ENCODE measurements at places on chromosomes 5 and 9.

GRCh38 chr9:38141746-38142591, 72.9 kb upstream of the SHB start:
- no peak for DNase-seq

GRCh38 chr5:147902609-147903115, 3.7 kb downstream of the C5orf46 start:
- no peak for DNase-seq

DNA sequence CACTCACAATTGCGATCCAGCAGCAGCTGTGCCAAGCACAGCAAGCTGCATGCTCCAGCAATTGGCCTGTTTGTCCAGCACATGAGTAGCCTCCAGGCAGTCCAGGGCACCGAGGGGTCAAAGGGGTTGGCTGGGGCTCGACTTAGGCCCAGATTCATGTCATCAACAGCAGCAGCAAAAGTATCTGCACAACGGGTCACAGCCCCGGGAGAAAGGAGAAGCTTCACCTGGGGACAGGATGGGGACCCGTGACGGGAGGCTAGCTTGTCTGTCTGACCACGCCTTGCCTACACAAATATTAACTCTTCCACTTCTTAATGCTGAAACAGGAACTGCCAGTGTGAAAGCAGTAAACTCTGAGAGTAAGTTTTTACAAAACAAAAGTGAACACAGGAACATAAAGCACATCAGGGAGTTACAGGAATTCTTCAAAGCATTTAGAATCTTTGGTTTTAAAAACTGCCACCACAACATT, 191.2 kb downstream of the PIK3R1 start:
- DNase-seq, result peak; percentile 30

DNA sequence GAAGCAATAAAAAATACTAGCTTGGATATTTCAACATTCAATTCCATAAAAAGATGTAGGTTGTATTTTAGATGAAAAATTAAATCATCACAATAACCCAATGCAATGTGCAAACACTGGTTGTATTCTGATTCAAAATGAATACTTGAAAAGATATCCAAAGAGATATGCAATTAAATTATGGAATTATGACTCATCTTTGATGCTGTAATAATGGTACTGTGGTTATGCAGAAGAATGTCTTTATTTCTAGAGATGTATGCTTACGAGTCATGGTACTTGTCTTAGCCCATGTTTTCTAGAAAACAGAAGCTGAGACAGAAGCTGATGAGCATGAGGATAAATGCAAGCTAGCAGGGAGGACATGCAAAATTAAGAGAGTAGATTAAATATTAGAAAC, 1941.4 kb upstream of the NUDT12 start:
- no peak for DNase-seq

- no peak for DNase-seq
Observed at GRCh38 chr5:25056836-25057235, 412.1 kb upstream of the CDH10 start.

DNA sequence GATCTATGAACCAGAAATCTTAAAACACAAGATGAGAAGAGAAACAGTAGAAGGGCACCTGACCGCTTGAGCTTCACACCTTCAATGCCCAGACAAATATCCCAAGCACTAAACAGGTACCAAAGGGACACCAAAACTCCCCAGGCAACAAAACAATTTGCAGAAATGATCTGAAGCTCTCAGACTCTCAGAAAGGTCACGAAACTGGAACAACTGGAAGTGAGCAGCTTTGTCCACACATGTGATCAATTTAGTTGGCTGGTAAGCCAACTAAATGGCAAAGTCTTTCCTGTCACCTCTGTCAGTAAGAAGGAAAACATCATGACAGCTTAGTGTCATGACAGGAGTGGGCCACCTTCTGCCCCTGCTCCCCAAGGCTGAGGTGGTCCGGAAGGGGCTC, 4.1 kb downstream of the IPPK start:
- no peak for DNase-seq

DNA sequence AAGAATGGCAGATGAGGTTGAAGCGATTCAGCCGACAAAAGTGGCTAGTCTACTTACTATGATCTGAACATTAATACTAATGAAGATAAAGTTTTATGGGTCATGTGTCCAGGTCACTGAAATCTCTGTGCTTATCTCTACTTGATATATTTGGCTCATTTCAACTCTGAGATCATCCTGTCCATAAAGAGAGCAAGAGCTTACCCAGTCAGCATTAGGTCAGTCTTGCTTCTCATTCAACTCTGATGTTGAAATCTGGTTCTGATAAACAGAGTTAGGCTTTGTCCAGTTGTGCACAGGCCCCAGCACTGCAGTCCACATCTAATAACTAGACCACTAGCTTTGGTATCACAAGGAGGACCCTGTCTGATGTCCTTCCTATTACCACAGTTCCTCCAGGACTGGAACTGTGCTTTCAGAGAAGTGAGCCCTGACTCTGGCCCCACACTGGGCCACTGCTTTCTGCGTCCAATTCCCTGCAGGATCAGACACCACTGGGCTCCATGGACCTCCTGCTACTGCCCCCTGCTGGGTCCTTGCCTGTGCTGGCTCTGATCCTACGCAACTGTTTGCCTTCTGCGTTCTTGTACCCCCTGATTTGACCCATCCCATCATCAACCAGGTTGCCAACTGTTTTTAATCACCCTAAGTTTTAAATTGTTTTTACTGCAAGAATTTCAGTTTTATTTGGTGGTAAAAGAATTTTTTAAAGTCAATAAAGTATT, 23.7 kb upstream of the FAM120A start:
- DNase-seq, result no peak

DNA sequence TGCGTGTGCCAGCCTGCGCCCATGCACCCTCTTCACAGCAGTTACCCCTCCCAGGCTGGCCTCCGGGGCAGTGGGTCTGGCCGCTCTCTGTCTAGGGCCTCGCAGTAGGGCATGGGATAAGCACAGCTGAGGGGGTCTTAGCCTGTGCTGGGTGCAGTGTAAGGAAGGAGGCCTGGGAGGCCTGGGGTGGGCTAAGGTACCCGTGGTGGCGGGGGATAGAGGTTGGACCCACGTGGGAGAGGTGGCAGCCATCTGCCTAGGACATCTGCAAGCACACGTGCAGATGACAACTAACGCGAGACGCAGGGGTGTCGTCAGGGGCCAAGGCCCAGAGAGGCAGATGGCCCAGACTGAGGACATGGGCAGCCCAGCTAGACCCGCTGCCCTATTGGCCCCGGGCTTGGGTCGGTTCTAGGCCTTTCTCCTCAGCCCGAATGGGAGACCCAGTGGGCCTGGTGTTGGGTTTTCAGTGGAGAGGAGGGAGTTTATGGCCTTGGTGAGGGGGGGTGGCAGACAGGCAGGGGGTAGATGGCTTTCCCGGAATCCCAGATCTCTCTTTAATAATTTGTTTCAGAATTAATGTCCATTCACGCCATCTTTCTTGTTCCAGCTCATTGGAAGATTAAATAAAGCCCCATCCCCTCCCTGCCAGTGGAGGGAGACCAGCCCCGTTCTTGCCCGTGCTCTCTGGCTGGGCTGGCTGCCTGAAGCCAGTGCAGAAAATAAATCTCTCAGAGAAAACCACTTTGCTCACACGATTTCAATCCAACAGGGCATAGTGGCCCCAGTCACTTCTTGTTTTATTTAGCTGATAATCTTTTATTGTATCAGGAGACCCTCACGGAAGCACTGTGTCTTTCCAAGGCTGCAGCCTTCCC, 154.2 kb downstream of the GAPVD1 start:
- no peak for DNase-seq

- no peak for DNase-seq
Observed at GRCh38 chr5:179758955-179759354, 26.3 kb downstream of the MAML1 start.

DNA sequence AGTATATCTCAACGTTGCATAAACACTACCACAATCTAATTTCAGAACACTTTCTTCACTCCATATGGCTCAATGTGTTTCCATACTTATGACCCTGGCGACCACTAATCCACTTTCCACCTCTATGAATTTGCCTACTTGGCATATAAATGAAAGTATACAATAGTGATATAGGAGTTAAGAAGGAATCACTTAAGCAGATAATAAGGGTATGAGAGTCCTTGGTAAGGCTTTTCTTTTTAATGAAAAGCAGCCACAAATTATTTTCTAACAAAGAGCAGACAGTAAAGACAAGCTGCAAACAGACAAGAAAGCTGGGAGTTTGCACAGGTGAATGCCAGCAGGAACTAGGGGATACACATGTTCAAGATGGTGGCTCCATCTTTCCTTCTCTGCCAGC, 615.1 kb upstream of the NUDT12 start:
- no peak for DNase-seq

DNA sequence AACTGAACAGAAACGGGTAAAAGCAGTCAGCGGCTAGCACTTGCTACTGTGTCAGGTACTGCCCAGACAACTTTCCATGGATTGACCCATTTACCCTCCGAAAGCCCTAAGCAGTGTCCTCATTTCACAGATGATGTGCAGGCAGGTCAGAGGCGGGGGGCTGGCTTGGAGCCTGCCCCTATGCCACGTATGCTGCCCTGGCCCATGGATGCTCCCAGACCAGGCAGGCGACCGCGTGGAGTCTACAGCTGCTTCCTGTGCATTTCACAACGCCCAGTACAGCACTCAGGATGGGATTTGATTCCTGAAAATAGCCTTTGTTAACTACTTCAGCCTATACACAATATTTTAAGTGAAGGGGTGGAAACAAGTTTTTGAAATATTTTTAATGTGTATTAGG, 202.9 kb downstream of the NXNL2 start:
- no peak for DNase-seq

DNA sequence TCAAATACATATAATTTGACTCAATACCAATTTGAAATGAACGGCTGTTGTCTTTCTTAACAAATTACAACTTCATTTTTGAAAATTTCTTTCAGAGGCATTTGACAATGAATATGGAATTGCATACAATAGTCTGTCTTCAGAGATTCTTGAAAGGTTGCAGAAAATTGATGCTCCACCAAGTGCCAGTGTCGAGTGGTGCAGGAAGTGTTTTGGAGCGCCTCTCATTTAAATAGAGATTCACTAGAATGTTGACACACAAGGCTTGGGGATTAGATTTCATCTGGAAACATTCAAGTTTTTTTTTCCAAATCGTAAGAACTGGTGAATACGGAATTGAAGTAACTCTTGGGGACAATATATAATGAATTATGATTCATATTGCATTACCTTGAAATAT, 8.1 kb downstream of the RPS6 start:
- DNase-seq, result no peak

DNA sequence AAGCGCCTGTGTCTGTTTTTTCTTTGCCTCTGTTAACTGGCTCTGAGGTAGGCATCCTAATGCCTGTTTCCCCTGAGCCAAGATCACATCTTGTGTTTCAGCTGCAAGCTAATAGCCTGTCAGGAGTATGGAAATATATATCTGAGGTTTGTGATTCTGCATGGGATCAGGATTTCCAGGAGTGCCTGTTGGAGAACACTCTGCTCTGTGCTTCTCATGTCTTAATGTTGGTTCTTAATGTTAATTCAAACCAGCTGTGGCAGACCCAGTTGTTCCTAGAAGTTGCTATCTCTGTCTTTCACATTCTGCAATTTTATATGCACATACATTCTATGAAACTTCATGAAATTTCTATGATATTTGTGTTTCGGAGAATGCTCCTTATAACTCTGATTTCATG, 72.1 kb downstream of the PGM5 start:
- DNase-seq, result no peak

GRCh38 chr5:108617467-108618435, 129.9 kb upstream of the FER start:
- DNase-seq, result no peak

DNA sequence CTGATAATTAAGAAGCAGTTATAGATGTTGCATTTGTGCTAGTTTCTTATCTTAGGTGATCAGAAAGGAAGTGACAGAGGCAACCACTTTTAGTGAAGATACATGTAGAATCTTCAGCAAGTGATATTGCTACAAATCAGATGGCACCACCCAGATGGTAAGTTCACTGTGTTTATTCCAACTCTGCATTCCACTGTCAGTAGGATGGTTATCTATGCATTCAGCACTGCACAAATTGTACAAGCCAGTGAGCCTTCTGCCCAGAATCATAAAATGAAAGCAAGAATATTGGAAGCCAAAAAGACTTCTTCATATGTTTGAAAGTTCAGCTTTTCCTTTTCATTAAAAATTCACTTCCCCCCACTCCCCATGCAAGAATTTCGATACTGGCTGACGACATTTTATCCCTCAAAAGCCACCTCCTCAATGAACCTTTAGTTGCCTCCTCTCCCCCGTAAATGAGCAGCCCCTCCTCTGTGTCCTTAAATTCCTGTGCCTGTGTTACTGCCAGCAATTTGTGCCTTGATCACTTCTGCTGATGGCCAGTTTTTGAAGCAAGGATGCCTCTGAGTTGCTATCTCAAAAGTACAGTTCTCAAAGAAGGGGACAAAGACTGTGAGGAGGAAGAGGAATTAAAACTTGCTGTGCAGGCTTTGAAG, 91.6 kb downstream of the ZSWIM6 start:
- DNase-seq, result no peak

DNA sequence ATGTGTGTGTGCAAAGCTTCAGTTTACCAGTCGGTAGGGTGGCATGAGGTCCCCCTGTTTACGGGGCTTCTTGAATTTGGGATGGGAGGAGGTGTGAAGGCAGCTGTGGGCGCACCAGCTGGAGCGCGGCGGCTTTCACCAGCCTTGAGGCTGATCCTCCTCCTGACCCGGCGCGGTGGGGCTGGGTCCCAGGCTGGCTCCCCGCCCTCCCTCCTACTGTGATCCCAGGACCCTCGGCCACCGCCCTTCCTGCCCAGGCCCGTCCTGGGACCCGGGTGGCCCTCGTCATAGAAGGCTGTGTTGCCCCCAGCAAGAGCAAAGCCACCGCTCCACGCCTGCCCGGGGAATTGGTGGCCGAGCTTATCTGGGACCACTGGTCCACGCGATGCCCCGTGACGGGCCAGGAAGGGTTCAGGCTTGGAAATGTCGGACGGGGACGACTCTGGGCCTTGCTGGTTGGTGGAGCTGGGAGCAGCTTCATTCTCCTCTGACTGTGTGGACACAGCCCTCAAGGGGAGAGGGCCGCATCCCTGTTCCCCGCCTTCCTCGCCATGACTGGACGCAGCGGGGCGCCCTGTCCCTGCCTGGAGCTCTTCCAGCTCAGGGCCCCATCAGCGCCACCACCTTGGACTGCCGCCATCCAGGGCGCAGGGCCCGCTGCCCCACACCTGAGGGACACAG, 271.1 kb upstream of the IRX1 start:
- no peak for DNase-seq

- DNase-seq, result peak; percentile 72
Observed at GRCh38 chr9:113523421-113524141, 60.1 kb downstream of the RGS3 start.

DNA sequence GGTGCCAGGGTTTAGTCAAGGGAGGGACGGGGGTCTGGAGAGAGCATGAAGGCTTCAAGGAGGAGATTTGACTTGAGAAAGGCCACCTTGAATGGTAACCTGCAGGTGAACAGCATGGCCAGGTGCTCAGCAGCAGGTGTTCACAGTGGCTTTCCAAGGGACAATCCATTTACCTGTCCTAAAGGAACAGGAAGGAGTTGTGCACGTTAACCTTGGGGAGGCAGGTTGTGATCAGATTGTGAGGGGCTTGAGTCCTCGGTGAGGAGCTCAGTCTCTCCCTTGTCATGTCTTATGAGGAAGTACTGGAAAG, 120.1 kb upstream of the ERCC6L2 start:
- no peak for DNase-seq
